HCEC 1CT (cell line): ENCODE measurements at places on chromosomes 7 and 10.

- peak; percentile 96 for DNase-seq
Observed at GRCh38 chr7:32163141-32163806, 93.1 kb upstream of the PDE1C start.

DNA sequence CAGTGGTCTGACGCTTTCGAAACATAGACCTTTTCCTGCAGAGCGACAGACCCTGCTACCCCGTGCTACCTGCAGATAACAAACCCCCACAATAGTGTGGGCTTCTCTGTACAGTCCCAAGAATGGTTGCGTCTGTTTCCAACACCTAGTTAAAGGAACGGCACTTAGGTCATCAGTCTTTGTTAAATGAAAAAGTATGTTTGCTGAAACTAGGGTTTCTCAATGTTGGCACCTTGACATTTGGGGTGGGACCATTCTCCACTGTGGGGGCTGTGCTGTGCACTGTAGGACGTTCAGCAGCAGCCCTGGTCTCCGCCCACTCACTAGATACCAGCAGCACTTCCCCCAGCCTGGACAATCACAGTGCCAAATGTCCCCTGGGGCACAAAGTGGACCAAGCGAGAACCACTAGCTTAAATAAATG, 13.7 kb downstream of the TECTB start:
- no peak for DNase-seq

- no peak for DNase-seq
Observed at GRCh38 chr7:144545330-144545729, 141.8 kb upstream of the NOBOX start.

DNA sequence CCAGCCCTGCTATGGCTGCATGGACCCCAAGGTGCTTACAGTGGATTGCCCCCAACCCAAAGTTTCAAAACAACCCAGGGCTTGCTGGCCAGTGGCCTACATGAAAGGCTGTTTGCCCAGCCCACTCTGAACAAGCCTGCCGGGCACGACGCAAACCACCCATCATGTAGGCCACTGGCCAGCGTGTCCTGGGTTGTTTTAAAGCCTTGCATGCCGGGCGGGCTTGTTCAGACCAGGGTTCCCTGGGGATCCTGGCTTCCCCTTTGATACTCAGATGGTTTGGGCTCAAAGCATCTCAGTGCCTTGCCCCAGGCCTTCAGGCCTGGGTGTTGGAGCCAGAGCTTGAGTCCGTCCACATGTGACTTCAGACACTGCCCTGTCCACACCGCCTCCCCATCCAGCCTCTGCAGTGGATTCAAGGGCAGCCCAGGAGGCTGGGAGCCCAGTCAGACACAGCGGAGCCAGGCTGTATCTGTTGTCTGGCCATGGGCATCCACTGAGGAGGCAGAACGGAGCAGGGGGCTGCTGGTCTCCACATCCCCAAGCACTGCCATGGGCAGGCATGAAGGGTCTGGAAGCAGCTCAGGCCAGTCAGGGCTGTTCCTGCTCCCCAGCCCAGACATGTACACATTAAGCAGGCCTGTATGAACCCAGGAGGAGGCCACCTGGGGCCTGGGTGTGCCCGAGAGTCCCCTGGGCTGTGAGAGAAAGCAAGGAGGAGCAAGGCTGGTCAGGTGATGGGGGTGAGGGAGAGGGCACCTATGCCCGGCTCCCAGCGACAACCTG, 4.0 kb upstream of the ADIRF start:
- DNase-seq = no peak

- no peak for DNase-seq
Observed at GRCh38 chr7:134022286-134022911, 104.7 kb upstream of the LRGUK start.

- DNase-seq = peak; percentile 71
Observed at GRCh38 chr7:43647339-43647672, 64.4 kb downstream of the STK17A start.

DNA sequence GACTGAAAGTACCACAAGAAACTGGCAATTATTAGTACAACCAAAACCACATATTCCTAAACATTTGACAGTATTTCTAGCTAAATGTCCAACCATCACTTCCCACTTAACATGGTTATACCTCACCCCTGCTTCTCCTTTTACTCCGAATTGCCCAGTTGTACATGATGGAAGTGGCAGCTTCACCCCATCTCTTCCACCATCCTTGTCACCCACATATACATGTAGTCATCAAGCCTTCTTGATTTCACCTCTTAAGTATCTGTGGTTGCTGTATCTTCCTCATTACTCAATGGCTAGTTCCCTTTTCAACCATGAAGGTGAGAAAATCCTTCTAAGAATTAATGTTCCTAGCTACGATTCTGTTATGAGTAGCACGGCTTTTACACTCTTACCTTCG, 388.2 kb downstream of the CALN1 start:
- DNase-seq = no peak

- DNase-seq = no peak
Observed at GRCh38 chr10:84762754-84763394, 434.5 kb downstream of the CCSER2 start.

DNA sequence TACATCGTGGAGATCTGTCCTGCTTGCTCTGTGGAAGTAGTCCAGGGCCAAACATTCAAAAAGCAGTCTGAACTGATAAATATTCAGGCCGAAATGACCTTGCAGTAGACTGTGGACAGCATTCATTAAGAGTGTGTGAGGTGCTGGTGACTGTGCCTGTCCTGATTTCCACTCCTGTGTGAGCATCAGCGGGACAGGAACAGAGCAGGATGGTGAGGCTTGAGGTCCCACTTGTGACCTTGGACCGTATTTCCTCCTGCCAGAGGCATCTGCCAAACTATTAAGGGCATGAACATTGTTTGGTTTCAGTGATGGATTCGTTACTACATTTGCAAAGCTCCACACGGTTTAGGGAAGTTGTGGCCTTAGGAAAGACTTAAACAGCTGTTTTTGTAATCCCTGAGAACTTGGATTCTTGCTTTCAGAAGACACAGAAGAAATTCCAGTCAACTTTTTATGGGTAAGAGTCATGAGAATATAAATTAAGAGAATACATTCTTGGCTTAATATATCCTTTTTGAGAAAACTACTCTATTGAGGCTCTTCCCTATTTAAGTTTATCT, 32.8 kb downstream of the CCNY start:
- peak; percentile 13 for DNase-seq

- no peak for DNase-seq
Observed at GRCh38 chr10:59965899-59966650, 59.7 kb upstream of the CCDC6 start.

- no peak for DNase-seq
Observed at GRCh38 chr10:125531465-125531864, 151.5 kb downstream of the TEX36 start.

DNA sequence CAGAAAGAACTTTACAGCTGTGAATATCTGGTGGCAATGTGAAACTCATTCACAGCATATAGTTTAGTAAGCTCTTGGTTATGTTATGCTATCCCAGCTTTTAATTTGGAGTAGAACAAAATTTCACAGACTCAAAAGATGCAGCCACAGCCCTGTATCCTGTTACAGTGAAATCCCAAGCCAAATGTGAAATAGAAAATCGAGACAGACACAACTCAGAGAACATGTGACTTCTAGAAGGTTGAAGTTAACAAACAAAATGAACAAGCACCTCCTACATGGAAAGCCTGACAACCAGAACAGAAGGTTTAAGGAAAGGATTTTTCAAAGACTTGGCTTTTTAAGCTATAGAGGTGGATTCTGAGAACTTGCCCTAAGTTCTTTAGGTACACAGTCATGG, 39.6 kb downstream of the JAZF1 start:
- no peak for DNase-seq

DNA sequence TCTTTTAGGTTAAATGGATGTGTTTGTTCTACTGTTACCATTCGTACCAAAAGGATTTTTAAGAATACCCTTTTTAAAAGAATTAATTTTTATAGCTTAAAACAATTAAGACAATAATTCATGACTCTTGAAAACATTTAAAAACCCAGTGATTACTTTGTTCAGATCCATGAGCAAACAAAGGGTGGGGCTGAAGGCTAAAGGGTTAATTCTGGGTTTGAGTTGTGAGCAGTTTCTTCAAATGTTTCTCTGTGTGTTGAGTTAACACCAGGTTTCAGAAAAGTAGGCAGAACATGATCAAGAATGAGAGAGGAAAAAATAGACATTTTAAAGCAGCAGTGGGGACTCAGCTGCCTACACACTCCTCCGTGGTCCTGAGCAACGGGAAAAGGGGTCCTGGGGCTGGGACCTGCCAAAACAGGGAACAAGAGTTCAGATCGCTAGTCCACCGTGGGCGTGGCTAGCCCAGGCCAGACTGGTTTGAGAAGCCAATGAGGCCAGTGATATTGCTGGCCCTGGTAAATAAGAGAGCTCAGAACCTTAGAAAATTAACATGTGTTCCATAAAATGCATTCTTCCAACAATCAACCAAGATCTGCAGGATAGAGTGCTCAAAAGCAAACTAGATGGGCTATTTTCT, 14.9 kb upstream of the EZH2 start:
- no peak for DNase-seq

- DNase-seq = no peak
Observed at GRCh38 chr10:133442967-133443924, 10.5 kb upstream of the SCART1 start.

GRCh38 chr7:46745707-46746090, 824.6 kb upstream of the IGFBP3 start:
- peak; percentile 15 for DNase-seq

DNA sequence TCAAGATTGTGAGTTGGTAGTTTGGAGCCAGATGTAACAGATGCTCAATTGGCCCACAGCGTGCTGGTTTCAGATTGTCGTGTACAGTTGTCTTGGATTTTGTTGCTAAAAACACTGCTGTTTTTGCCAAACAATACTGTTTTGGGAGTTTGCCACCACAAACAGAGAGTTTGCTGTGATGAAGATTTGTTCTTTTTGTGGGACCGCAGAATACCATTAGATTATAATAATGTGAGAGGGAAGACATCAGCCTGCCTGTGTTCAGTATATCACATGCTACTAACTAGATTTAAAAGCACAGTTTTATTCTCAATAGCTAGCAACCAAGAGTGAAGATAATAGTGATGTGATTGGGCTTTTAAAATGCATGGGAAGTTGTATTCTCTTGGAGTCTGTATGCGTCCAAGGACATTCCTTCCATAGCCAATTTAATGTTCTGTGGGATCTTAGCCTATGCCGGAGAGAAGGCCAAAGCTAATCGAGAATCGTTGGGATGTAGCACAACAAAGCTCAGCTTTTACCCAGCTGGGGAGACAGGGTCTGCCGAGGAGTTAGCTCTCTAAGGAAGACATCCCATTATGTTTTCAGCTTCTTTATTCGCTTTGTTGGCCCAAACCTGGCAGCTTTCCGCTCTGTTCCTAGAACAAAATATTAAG, 18.7 kb upstream of the ITGA8 start:
- DNase-seq = no peak

- no peak for DNase-seq
Observed at GRCh38 chr10:96488161-96488935, 25.4 kb downstream of the TLL2 start.
